ENCODE measurements at places on chromosomes 1 and 21.

GRCh38 chr1:43530483-43531106 is at the start of gene PTPRF:
PTPRF (plus strand) TSS chr1:43530883; CDS start chr1:43545076, 14,193 bp downstream.
- no peak for DNase-seq

DNA sequence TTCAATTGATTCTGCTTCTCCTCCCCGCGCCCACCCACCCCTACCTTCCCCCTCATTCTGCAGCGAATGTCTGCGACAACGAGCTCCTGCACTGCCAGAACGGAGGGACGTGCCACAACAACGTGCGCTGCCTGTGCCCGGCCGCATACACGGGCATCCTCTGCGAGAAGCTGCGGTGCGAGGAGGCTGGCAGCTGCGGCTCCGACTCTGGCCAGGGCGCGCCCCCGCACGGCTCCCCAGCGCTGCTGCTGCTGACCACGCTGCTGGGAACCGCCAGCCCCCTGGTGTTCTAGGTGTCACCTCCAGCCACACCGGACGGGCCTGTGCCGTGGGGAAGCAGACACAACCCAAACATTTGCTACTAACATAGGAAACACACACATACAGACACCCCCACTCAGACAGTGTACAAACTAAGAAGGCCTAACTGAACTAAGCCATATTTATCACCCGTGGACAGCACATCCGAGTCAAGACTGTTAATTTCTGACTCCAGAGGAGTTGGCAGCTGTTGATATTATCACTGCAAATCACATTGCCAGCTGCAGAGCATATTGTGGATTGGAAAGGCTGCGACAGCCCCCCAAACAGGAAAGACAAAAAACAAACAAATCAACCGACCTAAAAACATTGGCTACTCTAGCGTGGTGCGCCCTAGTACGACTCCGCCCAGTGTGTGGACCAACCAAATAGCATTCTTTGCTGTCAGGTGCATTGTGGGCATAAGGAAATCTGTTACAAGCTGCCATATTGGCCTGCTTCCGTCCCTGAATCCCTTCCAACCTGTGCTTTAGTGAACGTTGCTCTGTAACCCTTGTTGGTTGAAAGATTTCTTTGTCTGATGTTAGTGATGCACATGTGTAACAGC is 339.9 kb downstream of the NTNG1 start:
- DNase-seq, result no peak

DNA sequence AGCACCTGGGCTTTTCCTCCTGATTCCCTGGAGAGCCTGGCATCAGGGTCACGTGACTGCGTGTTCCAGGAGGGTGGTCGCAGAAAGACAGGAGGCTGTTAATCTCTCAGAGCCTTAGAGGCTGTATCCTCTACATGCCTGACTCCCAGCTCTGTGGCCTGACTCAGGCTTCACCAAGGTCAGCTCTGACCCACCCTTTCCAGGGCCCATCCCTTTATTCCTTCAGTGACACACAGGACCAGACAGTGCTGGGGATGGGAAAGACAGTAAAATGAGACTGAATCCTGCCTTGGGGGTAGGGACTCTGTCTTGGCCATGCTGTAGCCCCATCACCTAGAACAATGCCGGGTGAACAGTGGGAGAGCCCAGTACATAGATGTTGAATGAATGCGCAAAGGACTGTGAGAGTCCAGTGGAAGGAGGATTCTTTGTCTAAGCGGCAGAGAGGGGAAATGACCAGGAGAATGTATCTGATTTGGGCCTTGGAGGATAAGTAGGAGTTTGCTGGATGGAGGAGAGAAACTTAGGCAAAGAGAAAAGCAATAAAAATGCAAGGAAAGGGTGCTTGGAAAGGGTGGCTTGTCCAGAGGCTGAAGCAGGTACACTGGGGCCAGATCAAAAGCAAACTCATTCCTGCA is 33.0 kb downstream of the EPHX1 start:
- DNase-seq, result no peak

- DNase-seq, result no peak
Observed at GRCh38 chr1:156490401-156491032, 10.1 kb downstream of the MEF2D start.

DNA sequence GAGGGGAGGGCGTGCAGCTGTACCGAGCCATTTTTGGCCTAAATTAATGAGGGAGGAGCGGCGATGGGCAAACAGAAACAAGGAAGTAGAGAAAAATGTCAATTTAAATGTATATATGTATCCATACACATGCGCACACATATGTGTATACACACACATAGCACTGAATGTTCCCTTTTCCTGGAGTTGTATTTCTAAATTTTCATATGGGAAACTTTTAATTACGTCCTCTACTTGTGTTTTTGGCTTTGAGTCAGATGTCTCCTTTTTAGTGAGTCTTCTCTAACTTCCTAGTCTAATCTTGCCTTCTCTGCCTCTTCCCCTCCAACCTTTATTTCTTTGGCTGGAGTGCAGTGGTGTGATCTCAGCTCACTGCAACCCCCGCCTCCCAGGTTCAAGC is 15.4 kb upstream of the CYYR1 start:
- no peak for DNase-seq

DNA sequence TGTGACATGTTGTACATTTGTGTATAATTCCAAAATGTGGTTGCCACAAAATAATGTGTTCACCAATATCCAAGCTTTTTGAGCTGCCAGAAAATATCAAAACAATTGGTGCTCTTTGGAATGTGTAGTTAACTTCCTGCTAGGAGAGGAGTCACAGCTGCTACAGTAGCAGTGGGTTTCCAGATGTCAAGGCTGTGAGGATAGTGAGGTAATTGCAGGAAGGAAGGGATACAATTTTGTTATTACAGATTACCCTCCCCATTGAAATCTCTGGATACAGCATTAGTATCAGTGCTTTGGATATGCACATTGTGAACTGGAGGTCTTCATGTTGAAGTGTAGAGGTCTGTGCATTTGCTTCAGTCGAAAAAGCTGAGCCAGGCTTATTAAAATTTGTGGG is 253.2 kb downstream of the PTPRC start:
- DNase-seq, result no peak
